ENCODE measurements at places on chromosomes 16 and 17. TPM values are rescaled to one million over a fixed set of nuclear protein-coding genes. Genes with fewer than 3 reads are reported as not detected.

The LRRC37A gene
- total RNA-seq: 3.4 TPM

- DNase-seq: no peak
Observed at GRCh38 chr17:28317966-28318758, 838 bp upstream of the TMEM97 start.

GRCh38 chr17:82101767-82102679 is 4.0 kb upstream of the FASN start:
- DNase-seq: no peak

GRCh38 chr17:77810536-77810935 is 148.0 kb upstream of the TNRC6C start:
- DNase-seq: no peak

DNA sequence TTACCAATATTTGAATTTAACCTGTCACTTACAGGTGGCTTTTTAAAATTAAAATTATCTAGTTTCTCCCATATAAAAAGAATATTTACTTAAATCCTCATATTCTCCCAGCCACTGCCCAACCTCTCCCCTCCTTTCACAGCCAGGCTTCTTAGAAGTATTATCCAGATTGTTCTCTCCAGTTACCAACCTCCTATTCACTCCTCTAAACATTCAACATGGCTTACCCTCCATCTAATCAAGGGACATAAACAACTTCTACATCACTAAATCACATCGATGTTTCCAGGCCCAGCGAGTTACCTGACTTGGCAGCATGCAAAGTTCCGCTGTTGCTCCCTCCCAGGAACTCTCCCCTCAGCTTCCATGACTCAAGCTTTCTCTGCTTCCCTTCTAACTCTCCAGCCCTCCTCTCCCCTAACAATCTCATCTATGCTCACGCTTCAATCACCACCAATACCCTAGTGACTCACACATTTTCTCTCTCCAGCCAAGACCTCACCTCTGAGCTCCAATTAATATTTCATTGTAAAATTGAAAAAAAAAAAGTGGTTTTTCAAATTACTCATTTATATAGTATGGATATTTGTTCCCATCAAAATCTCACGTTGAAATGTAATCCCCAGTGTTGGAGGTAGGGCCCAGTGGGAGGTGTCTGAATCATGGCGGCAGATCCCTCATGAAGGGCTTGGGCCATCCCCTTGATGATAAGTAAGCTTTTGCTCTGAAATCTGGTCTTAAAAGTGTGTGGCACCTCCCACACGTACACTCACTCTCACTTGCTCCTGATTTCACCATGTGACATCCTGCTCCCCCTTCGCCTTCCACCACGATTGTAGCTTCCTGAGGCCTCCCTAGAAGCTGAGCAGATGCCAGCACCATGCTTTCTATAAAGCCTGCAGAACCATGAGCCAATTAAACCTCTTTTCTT is 88.5 kb downstream of the HELZ start:
- no peak for DNase-seq
